ENCODE measurements at places on chromosomes 2 and 18. TPM values are rescaled to one million over a fixed set of nuclear protein-coding genes. Genes with fewer than 3 reads are reported as not detected.

GRCh38 chr2:197878792-197879191 is 74.4 kb downstream of the PLCL1 start:
- H3K4me1 ChIP-seq: no peaks in the 10 kb centered on the region
- H3K27ac ChIP-seq: no peak overlapping the region
- DNase-seq: no peak
- H3K27me3 ChIP-seq: no peaks in the 10 kb centered on the region

DNA sequence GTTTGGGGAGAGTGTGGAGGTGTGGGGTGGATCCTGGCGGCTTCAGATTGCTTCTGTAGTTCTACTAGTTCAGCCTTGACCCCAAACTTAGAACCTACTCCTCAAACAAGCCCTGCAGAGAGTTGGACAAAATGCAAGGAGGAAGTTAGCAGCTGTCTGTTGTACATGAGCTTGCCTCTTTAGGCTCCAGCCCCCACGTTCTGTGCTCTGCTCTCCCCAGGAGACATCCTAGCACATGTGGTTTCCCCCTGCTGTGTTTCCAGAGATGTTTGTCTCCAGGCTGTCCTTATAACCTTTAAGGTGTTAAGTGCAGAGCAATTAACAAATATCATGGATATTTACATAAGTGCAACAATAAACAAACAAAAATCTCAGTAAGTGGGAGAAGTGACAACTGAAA is 111.1 kb downstream of the ACOXL start:
- peaks cover 6% of the 10 kb centered on the region for H3K36me3 ChIP-seq
- H3K4me1 ChIP-seq: peaks cover 79% of the 10 kb centered on the region
- peaks cover 23% of the 10 kb centered on the region for H3K27me3 ChIP-seq
- H3K27ac ChIP-seq: peak overlapping the region; percentile 72

- H3K4me3 ChIP-seq: no peak overlapping the region
- H3K4me1 ChIP-seq: no peaks in the 10 kb centered on the region
- H3K36me3 ChIP-seq: no peaks in the 10 kb centered on the region
- peaks cover 7% of the 10 kb centered on the region for H3K27me3 ChIP-seq
These were observed 38.2 kb downstream of the SOX11 start for GRCh38 chr2:5730386-5730785.

- DNase-seq: no peak
- no peak overlapping the region for H3K4me3 ChIP-seq
- H3K27me3 ChIP-seq: peaks cover 4% of the 10 kb centered on the region
- H3K4me1 ChIP-seq: peaks cover 37% of the 10 kb centered on the region
These were observed 23.6 kb downstream of the ALPK2 start for GRCh38 chr18:58605027-58606020.

- no peak overlapping the region for H3K27ac ChIP-seq
- no peak for DNase-seq
- no peaks in the 10 kb centered on the region for H3K4me1 ChIP-seq
- no peaks in the 10 kb centered on the region for H3K36me3 ChIP-seq
- H3K27me3 ChIP-seq: no peaks in the 10 kb centered on the region
These were observed 184.5 kb downstream of the TCF4 start for GRCh38 chr18:55403421-55403949.

LYG1 gene
- 1.5 TPM for total RNA-seq

GRCh38 chr2:7094231-7094741 is 177.1 kb downstream of the RNF144A start:
- H3K27ac ChIP-seq: no peak overlapping the region
- no peak for DNase-seq
- no peaks in the 10 kb centered on the region for H3K27me3 ChIP-seq
- H3K4me1 ChIP-seq: peaks cover 9% of the 10 kb centered on the region
- H3K36me3 ChIP-seq: no peaks in the 10 kb centered on the region

GRCh38 chr2:75959724-75960471 is 249.2 kb upstream of the GCFC2 start:
- no peaks in the 10 kb centered on the region for H3K27me3 ChIP-seq
- DNase-seq: no peak
- H3K4me1 ChIP-seq: no peaks in the 10 kb centered on the region
- no peak overlapping the region for H3K4me3 ChIP-seq

GRCh38 chr2:202185156-202185555 is 53.2 kb downstream of the SUMO1 start:
- no peak for DNase-seq
- no peak overlapping the region for H3K4me3 ChIP-seq
- H3K27me3 ChIP-seq: peaks cover 23% of the 10 kb centered on the region
- H3K36me3 ChIP-seq: no peaks in the 10 kb centered on the region
- H3K4me1 ChIP-seq: no peaks in the 10 kb centered on the region
- H3K27ac ChIP-seq: no peak overlapping the region

- no peak overlapping the region for H3K27ac ChIP-seq
- no peaks in the 10 kb centered on the region for H3K36me3 ChIP-seq
- H3K27me3 ChIP-seq: peaks cover 5% of the 10 kb centered on the region
- no peaks in the 10 kb centered on the region for H3K4me1 ChIP-seq
These were observed 58.3 kb upstream of the PXDN start for GRCh38 chr2:1802469-1803216.

GRCh38 chr2:190136259-190136658 is 73.7 kb upstream of the MSTN start:
- no peak for DNase-seq
- H3K27ac ChIP-seq: no peak overlapping the region
- H3K4me3 ChIP-seq: no peak overlapping the region

SERPINB5 gene
- not detected for total RNA-seq

GRCh38 chr2:3177891-3178577 is 199.6 kb downstream of the EIPR1 start:
- DNase-seq: no peak
- peaks cover 1% of the 10 kb centered on the region for H3K36me3 ChIP-seq
- H3K4me3 ChIP-seq: no peak overlapping the region
- no peaks in the 10 kb centered on the region for H3K4me1 ChIP-seq

- no peak overlapping the region for H3K4me3 ChIP-seq
- DNase-seq: no peak
- no peaks in the 10 kb centered on the region for H3K4me1 ChIP-seq
These were observed 77.6 kb upstream of the FOXI3 start for GRCh38 chr2:88530081-88530480.

GRCh38 chr2:204680576-204680975 is 135.3 kb downstream of the PARD3B start:
- H3K27me3 ChIP-seq: peaks cover 5% of the 10 kb centered on the region
- no peak overlapping the region for H3K4me3 ChIP-seq
- no peak overlapping the region for H3K27ac ChIP-seq
- no peaks in the 10 kb centered on the region for H3K36me3 ChIP-seq
- H3K4me1 ChIP-seq: no peaks in the 10 kb centered on the region

GRCh38 chr2:236603361-236604015 is 33.9 kb downstream of the ACKR3 start:
- no peak for DNase-seq
- peaks cover 11% of the 10 kb centered on the region for H3K27me3 ChIP-seq
- H3K4me3 ChIP-seq: no peak overlapping the region
- H3K36me3 ChIP-seq: no peaks in the 10 kb centered on the region
- peaks cover 6% of the 10 kb centered on the region for H3K4me1 ChIP-seq
- no peak overlapping the region for H3K27ac ChIP-seq

DNA sequence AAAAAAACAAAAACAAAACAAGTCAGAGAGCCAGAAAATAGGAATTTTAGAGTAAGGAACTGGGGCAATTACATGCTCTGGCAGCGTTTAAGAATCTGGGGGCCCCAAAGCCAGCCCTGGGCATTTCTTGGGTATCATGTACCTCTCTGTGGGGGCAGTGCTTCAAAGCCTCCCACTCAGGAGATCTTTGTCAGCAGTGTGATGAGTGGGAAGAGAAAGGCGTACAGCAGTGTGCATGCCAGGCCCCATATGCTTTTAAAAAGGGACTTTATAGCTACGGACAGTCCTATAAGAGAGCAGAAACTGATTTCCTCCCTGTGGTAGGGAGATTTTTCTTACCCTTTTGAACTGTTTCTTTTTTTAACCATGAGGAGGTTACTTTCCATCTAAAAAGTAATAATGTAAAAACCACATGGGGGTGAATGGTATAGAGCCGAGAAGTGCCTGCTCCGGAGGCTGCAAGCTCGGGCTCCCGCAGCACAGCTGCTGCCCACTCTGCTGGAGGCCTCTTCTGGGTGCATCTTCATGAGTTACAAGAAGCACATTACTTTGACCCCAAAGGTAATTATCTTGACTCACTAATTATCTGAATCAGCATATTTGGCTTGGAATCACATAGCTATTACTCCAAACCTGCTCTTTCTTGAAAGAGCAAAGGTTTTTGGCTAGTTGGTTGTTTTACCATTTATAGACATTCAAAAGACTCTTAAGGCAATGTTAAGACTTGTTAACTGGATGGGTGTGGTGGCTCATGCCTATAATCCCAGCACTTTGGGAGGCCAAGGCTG is 46.4 kb downstream of the PROC start:
- DNase-seq: no peak
- H3K36me3 ChIP-seq: peaks cover 23% of the 10 kb centered on the region
- peaks cover 2% of the 10 kb centered on the region for H3K27me3 ChIP-seq
- H3K4me3 ChIP-seq: peak overlapping the region; percentile 46
- peak overlapping the region; percentile 85 for H3K27ac ChIP-seq

DNA sequence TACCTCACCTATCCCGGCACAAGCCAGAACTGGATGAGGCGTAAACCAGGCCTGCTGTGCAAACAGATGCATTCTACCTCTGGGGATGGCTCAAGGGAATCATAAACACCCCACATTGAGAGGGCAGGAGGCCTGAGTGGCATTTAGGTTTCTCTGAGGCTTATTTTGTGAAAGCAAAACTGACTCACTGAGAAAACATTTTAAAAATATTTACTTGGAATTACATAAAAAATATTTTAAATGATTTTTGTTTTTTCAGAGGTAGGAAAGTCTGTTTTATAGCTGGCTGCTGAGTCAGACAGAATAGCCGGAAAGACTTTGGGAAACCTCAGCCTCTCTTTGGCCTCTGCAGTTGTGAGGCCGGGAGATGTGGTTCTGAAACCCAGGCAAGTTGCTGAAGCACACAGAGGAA is 244.1 kb downstream of the NCKAP5 start:
- no peak overlapping the region for H3K27ac ChIP-seq
- DNase-seq: no peak

C1GALT1C1L gene
- total RNA-seq: not detected

DNA sequence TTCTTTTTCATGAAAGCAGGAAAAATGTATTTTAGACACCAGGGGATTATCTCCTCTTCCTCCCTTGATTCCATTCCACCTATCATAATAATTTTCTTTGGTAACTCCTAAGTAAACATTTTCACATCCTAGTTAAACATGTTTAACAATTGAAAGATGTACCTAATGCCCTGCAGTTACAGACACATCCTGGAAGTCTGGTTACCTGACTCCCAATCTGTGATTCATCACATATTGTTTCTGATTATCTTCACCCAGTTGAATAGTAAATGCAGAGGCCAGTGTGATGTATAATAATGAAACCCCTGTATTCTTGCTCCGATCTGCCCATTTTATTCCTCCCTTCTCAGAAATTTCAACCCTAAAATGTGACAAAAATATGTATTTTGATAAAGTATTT is 1237.6 kb upstream of the LRRTM1 start:
- H3K27me3 ChIP-seq: no peaks in the 10 kb centered on the region
- no peak overlapping the region for H3K4me3 ChIP-seq
- H3K36me3 ChIP-seq: no peaks in the 10 kb centered on the region

DNA sequence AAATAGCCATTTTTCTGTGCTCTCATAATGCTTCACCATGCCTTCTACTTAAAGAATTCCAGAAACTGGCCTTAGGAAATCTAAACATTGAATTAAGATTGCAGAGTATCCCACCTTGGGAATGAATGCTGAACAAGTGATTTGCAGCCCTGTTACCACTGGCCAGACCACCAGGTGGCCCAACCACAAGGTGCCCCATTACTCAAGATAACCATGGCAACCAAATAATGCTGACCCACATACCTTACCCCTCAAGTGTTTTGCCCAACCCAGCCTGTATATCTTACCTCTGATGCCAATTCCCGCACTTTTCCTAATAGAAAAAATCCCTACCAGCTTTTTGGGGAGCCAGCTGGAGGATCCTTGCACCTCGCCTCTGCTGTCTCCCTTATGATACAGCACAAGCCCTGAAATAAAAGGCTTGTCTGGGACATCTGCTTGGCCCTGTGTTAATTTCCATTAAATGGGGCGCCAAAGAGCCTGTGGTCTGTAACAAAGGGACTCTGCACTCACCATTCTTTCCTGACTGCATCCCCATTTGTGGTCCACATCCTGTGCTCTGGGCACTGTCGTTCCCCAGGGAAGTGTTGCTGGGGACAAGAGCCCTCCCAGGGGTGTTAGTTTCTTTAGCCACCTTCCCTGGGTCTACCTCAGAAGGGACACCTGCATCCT is 17.3 kb upstream of the KCNF1 start:
- H3K36me3 ChIP-seq: no peaks in the 10 kb centered on the region
- DNase-seq: no peak
- H3K27me3 ChIP-seq: peaks cover 23% of the 10 kb centered on the region
- H3K4me3 ChIP-seq: no peak overlapping the region
- H3K4me1 ChIP-seq: no peaks in the 10 kb centered on the region

- DNase-seq: no peak
- H3K27me3 ChIP-seq: no peaks in the 10 kb centered on the region
- H3K4me1 ChIP-seq: peaks cover 19% of the 10 kb centered on the region
- H3K36me3 ChIP-seq: peaks cover 4% of the 10 kb centered on the region
- H3K27ac ChIP-seq: no peak overlapping the region
These were observed 593.1 kb downstream of the RNF144A start for GRCh38 chr2:7510353-7510752.

DPP10 gene
- total RNA-seq: not detected

DNA sequence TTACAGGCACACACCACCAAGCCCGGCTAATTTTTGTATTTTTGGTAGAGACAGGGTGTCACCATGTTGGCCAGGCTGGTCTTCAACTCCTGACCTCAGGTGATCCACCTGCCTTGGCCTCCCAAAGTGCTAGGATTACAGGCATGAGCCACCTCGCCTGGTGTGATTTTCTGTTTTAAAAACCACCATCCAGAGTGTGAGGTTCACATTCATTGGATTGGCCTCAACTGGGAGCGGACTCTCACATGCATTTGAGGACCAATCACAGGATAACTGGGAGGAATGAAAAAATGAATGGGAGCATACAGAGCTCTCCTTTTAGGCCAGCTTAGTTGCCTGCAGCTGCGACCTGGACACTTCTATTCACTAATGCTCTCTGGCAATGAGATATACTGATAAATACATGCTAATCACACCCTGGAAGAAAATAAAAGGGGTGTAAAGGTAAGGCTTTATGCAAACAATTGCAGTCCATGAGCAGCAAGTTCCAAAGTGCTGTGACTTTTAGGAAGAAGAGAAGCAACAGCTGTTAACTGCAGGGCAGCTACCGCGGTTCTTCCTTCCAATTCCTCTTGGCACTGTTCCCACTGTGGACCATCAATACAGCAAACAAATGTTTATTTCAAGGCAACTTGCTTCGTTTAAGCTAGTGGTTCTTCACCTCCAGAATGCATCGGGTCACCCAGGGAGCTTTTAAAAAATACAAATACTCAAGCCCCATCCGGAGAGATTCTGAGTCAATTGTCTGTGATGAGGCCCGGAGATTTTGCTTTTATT is 49.5 kb upstream of the FZD5 start:
- H3K36me3 ChIP-seq: no peaks in the 10 kb centered on the region
- no peak for DNase-seq
- H3K27ac ChIP-seq: no peak overlapping the region
- H3K4me3 ChIP-seq: no peak overlapping the region
- H3K4me1 ChIP-seq: no peaks in the 10 kb centered on the region

MATN3 gene
- not detected for total RNA-seq

GRCh38 chr2:181141676-181142075 is 161.3 kb downstream of the UBE2E3 start:
- H3K4me1 ChIP-seq: peaks cover 78% of the 10 kb centered on the region
- no peaks in the 10 kb centered on the region for H3K27me3 ChIP-seq
- peak overlapping the region; percentile 78 for H3K4me3 ChIP-seq
- DNase-seq: no peak
- peaks cover 14% of the 10 kb centered on the region for H3K36me3 ChIP-seq

Measured in activated T-helper 1 cell treated with anti-CD3 and anti-CD28 coated beads, Interleukin-12 subunit alpha, Interleukin-12 subunit beta, Interleukin-2, Interleukin-4 antibody, amounts not matched to agents 30 ng/mL and 10 ng/mL and 1 ng/mL, durations not matched to agents 14 hours and 24 hours and 36 hours (primary cell).